ENCODE measurements at places on chromosomes 3 and 15. TPM values are rescaled to one million over a fixed set of nuclear protein-coding genes. Genes with fewer than 3 reads are reported as not detected.

Gene FOXL2
- total RNA-seq, result not detected

Gene GLT8D1
- total RNA-seq, result 33.2 TPM

Gene CYP1A1
- 0.32 TPM for total RNA-seq

Gene SNX4
- total RNA-seq, result 19.8 TPM

Gene SH3GL3
- not detected for total RNA-seq

Gene ATP13A4
- 0.38 TPM for total RNA-seq

Gene CHL1
- 24.8 TPM for total RNA-seq

Gene SCAANT1
- total RNA-seq, result not detected

Gene CHRD
- 8.7 TPM for total RNA-seq

Gene PARL
- 56.5 TPM for total RNA-seq

Gene GOLGA6L7
- not detected for total RNA-seq

Gene CTXN2
- not detected for total RNA-seq

Gene KIF7
- 2.2 TPM for total RNA-seq

DNA sequence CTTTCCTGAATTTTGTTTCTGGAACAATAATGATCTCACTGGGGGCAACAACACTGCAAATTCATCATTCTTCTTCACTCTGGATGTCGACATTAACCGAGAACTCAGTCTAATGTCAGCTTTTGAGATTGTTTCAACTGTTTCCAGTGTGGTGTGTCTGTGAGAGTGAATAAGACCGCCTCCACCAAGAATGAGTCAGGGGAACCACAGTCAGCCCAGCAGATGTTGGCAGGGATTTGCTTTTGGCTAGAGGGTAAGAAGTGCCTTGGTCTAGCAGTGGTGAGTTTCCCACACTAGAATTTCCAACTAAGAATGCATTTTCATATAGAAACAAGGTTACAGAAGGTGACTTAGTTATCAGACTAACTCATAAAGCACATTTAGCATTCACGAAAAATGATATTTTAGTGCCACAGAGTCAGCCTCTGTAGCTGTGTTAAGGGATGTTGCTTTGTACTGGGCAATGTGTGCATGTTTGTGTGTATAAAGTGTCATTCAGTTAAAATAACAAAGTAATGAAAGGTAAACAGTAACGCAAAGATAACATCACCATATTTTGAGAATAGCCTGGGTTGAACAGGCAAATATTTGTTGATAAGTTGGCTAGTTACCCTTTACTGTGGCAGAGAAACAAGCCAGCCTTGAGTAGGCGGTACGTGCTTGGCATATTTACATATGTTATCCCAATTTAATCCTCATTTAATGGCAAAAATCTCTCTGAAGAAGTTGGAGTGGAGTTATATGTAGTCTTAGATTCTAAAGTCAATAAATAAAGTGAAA is 33.8 kb downstream of the DRD3 start:
- DNase-seq, result no peak

- no peak for DNase-seq
Measured at GRCh38 chr3:31592764-31593163, 60.0 kb downstream of the STT3B start.

GRCh38 chr3:195705081-195705991 is 15.4 kb upstream of the MUC20 start:
- no peak for DNase-seq

GRCh38 chr15:70180186-70180875 is 82.6 kb upstream of the TLE3 start:
- no peak for DNase-seq

DNA sequence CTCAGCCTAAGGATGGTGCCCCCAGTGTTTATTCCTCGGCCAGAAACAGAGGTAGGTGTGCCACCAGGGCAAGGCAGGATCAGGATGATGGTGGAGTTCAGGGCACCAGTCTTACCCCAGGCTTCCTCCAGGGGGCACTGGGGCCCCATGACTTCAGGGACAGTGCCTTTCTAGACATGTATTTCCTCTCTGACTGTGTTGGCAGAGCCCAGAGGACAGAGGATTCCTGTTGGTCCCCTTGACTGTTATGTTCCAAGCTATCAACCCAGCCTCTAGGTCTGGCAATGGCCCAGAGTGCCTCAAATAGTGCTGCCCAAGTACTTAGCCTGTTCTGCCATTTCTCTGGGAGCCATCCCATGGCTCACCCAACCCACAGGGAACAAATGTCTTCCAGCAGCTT is 2.8 kb downstream of the HEMK1 start:
- peak; percentile 86 for DNase-seq

DNA sequence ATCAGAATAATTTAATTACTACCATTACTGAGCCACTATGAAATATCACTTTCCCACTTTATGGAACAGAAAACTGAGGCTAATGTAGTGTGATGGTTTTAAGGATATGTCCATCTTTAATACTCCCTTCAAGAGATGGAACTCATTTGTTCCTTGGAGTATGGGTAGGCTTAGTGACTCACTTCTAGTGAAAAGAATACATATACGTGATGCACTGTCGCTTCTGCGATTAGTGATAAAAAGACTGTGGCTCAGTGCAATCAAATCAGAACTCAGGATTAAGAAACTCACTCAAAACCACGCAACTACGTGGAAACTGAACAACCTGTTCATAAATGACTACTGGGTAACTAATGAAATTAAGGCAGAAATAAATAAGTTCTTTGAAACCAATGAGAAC is 216.6 kb downstream of the SUCLG2 start:
- no peak for DNase-seq

- no peak for DNase-seq
Measured at GRCh38 chr15:85276508-85276907, 103.9 kb upstream of the AKAP13 start.

- no peak for DNase-seq
Measured at GRCh38 chr3:188975600-188976314, 196.0 kb upstream of the TPRG1 start.

- no peak for DNase-seq
Measured at GRCh38 chr3:56693750-56694149, 10.7 kb upstream of the TASOR start.

GRCh38 chr3:153980252-153980590 is 141.0 kb upstream of the ARHGEF26 start:
- DNase-seq, result no peak

DNA sequence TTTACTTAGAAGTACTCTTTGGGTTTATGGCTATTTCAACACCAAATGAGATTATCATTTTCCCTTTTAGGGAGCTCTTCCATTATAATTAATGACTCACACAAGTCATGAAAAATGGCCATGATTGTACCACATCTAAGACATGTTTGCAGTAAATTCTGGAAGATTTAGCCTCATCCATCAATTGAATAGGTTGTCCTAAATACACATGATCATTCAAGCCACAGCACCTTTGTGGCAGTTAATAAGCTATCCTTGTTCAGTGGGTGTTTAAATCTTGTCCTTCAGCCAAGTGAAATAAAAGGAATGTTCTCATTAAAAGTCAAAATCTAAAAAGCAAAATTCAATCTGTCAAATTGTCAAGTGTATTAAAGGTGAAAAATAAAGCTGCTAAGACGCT is 237.5 kb downstream of the ZPLD1 start:
- no peak for DNase-seq

DNA sequence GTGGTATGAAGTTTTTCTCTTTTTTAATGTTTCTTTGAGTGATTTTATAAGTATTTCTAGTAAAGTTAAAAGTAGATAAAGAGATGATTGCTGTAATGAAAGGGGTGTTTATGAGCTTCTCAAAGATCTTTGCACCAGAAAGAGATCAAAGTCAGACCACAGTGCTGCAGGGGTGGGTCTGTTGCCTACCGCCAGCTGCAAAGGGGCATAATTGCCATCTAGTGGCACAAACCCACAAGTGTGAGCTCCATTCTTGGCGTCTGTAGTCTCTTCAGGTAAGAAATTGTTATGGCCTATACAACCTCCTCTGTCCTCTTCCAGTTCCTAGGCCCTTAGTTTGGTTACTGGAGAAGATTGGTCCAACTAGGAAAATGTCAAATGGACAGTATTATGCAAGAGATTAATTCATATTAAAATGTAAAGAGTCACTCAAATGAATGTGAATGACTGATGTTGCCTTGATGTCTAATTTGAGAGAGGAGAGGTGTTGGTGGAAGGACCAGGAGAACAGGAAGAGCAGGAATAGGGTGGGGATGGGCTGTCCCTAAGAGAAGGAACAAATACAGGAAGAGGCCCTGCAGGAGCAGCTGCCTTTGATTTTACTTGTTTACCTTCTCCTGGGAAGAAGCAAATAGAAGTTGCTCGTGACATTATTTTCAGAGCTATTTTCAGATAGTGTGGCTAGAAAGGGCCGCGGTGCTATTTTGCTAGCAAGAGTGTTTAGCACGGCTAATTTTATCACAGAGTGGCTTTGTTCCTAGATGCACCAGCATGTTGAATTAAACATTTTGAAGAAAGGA is 53.0 kb upstream of the GSK3B start:
- DNase-seq, result no peak

GRCh38 chr15:48695088-48695826 is 49.7 kb upstream of the FBN1 start:
- no peak for DNase-seq

DNA sequence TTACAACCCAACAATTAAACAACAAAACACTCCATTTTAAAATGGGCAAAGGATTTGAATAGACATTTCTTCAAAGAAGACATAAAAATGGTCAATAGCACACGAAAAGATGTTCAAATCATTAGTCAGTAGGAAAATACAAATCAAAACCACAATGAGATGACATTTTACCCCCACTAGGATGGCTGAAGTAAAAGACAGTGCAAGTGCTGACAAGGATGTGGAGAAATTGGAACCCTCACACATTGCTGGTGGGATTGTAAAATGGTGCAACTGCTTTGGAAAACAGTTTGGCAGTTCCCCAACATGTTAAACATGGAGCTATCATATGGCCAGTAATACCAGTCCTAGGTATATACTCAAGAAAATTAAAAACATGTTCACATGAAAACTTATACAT is 11.6 kb downstream of the GALNT15 start:
- no peak for DNase-seq

- DNase-seq, result no peak
Measured at GRCh38 chr3:49266410-49267095, 10.5 kb downstream of the C3orf62 start.

DNA sequence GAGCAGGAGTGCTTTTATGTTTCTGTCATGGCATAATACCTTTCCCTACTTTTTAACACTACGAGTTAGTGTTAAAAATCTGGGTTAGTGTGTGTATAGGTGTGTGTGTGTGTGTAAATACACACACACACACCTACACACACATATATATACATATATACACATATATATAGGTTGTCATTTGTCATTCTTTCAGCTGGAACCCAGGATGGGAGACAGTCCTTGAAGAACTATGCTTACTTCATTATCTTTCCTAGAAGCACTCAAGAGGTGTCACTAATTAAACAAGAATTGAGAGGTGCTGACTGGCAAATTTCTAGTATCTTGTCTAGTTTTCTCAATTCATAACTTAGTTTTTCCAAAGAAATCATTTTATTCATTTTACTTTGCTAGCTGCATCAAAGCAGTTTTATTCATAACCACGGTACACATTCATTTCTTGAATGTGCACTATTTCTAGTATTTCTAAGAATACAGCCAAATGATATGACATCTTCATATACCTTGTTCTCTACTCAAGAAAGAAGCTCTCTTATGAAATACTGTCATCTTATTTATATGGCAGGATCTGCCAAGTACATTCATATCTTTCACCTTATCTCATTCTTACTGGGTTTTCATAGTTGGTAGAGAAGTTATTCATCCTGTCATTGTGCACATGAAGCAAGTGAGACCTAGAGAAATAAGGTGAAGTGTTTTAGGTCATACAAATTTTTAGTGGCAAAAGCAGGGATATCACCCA is 46.6 kb downstream of the ISL2 start:
- no peak for DNase-seq

- DNase-seq, result no peak
Measured at GRCh38 chr3:51887620-51888019, 12.2 kb upstream of the IQCF5 start.

- DNase-seq, result no peak
Measured at GRCh38 chr3:107132674-107133073, 244.6 kb upstream of the CCDC54 start.

DNA sequence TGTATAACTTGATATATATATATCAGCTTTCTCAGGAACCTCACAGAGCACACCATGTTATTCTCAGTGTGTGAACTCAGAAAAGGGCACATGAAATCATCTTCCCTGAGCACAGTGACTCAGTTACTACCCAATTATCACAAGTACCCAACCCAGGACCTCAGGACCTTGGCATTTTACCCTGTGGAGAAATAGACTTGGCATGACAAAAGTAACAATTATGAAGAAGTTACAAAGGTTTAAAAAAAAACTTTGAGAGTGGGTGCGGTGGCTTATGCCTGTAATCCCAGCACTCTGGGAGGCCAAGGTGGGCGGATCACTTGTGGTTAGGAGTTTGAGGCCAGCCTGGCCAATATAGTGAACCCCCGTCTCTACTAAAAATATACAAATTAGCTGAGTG is 52.4 kb downstream of the ONECUT1 start:
- no peak for DNase-seq

GRCh38 chr3:83496462-83496861 is 1462.3 kb upstream of the CADM2 start:
- DNase-seq, result no peak

DNA sequence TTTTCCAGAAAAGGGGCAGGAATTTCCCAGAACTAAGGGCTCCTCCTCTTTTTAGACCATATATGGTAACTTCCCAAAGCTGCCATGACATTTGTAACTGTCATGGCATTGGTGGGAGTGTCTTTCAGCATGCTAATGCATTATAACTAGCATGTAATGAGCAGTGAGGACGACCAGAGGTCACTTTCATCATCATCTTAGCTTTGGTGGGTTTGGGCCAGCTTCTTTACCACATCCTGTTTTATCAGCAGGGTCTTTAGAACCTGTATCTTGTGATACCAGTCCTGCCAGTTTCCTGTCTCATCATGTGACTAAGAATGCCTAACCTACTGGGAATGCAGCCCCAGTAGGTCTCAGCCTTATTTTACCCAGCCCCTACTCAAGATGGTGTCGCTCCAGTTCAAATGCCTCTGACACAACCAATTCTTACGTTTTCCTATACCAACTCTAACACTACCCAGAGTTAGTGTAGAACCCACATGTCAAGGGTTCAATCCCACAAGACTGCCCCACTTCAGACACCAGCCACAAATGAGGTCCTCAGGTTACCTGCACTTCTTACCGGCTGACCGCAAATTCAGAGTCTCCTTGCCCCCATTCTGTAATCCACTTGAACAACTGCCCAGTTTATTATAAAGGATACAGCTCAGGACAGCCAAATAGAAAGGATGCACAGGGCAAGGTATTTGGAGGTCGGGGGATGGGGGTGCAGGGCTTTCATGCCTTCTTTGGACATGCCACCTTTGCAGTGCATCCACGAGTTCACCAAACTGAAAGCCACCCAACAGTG is 17.7 kb downstream of the FOXB1 start:
- DNase-seq, result no peak

- DNase-seq, result no peak
Measured at GRCh38 chr3:193210618-193211017, 30.4 kb upstream of the PLAAT1 start.

DNA sequence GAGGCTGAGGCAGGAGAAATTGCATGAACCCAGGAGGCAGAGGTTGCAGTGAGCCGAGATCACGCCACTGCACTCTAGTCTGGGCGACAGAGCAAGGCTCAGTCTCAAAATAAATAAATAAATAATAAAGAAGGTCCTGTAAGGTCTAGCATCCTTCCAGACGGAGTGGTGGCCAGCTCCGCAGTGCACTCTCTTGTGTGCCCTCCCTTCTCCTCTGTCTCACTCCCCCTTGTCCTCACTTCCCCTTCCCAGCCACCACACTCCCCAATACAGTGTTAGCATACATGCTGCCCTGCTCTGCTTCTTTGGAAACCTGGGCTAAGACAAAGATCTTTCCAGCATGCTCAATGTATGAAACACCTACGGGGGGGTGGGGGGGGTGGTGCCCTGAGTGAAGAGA is 3.4 kb upstream of the CLN6 start:
- DNase-seq, result no peak

GRCh38 chr3:150610785-150611184 is 7.7 kb downstream of the SELENOT start:
- no peak for DNase-seq

Measured in Right ventricle myocardium inferior (tissue), 1 donor.